ENCODE measurements at places on chromosomes 1 and 21.

DNA sequence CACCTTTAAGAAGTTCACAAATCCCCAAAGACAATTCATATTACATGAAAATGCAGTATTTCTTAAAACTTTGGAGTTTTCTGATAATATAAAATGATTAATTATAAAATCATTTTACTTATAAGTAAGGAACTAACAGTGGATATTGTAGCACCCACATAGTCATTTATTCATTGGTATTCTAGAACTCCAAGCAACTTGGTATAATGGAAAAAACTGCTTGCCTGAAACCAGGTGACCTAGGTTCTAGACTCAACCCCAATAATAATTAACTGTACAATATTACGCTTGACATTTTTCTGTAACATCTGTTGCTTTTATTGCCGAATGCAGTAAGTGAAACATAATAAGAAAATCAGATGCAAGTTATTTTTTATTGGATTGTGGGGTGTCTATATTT is 2.4 kb downstream of the PLA2G4A start:
- no peak for DNase-seq

DNA sequence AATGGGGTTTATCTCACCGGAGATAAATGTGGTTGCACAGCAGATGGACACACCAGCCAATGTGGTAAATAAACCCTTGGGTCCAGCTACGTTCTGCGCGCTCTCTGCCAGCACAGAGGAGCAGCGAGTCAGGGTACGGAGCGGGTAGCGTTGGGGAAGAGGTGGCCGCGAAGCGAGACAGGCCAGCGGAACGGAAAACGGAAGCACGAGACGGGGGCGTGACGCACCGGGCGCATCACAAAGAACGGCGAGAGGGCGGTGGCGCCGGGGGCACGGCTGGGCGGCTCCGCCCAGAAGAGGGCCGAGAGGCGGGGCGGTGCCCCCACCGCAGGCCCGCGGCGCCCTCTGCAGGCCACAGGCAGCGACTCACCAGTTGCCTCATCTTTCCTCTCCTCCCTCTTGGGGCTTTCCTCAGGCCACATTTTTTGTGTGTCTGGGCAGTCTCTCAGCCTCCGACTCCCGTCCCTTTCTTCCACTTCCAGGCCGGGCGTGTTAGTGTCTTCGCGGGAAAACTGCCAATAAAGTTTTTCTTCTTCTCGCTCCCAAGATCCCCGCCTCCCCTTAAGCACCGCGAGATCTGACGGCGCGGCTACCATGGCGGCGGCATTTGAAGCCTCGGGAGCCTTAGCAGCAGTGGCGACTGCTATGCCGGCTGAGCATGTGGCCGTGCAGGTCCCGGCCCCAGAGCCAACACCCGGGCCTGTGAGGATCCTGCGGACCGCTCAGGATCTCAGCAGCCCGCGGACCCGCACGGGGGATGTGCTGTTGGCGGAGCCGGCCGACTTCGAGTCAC is at the start of gene DDX20:
DDX20 (plus strand) TSS at position 571 of the 793 bp plus-strand sequence; CDS start at position 595, 24 bp downstream.
- peak; percentile 95 for DNase-seq

GRCh38 chr1:25924454-25924853 is 18.2 kb upstream of the STMN1 start:
- DNase-seq, result no peak

DNA sequence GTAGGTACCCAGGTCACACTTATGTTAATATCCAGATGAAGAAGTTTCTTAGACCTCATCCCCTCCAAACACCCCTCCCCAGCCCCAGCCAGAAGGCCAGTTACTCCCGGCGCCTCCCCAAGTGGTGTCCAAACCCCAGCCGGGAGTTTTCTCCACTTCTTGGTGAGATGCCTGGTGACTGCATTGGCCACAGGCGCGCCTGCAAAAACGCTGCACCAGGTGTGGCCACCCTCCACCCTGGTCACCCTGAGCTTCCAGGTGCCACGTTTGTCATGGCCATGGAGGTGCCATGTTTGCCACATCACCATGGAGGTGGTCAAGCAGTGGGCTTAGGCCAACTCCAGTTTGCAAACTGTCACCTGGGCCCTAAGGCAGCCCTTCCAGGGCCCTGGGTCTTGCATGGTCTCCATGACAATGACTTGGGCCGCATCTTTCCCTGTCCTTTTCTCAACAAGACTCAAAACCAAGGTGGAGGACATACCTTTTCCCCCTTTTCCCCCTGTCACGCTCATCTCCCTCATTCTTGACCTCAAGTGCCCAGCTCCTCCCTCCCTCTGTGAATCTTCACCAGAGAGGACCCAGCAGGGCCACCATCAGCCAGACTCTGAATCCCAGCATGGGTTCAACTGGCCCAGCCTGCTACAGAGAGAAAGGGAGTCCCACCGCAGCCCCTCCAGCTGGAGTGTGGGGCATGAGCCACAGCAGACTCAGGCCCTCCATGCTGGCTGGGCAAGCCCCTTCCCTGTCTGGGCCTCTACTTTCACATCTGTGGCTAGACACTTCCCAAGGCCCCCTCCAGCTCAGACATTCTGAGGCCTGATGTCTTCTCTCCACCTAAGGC is 125.9 kb upstream of the ZBTB40 start:
- no peak for DNase-seq

DNA sequence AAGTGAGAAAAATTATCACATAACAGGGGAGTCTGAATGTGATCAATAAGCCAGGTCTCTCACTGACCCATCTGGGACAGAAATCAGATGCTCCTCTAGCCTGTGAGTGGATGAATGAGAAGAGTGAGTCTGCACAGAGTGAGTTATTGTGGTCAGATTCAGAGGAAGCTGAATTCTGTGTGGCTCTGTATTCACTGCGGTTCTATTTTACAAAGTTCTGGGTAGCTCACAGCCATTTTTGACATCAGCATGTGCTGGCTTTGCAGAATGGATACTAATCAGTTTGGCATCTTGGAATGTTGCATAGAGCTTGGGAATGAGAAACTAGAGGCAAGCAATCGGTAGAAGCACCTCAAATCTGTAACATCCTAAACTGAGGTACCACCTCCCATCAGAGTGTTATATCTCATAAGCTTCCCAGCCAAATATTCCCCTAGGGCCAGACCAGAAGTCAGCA is 3.8 kb downstream of the COLGALT2 start:
- no peak for DNase-seq

GRCh38 chr1:214427871-214428277 is 123.5 kb downstream of the PTPN14 start:
- no peak for DNase-seq

- peak; percentile 50 for DNase-seq
These were observed at the start of gene ASAP3 for GRCh38 chr1:23483321-23484252. TSS of gene ASAP3 (minus strand) at chr1:23484179. CDS start at chr1:23484133, 46 bp downstream.

DNA sequence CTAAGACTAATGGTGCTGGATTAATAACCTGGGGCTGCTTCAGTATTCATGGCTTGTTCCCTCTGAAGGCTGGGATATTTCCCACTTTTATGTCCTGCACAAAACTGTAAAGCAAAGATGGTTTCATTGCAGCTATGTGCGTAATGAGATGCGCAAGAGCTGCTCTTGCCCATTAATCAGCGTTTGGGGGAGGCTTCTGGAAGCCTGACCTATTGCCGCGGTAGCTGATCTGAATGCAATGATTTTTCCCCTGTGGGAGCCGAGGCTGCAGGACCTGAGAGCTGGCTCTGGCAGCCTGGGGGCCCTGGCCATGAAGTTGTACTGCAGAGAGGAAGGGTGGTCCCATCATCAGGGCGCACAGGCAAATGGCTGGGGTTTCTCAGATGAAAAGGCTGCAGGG is 239.8 kb downstream of the CAMTA1 start:
- DNase-seq, result no peak

DNA sequence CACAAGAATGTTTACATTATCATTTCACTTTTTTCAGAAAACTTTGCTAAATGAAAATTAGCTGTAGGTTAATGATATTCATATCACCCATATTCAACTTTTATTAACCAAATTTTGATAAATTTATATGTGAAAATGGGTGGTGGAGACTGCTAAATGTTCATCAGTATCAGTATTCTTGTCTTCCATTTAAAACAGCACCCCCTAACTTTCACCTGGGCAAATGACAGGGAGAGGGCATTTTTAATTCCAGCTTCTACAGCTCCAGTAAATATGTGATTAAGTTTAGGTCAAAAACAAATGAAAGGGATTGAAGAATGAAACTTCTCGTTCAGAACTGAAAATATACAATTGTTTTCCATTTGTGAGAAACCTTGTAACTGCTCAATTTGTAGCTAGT is 722.2 kb downstream of the KCNT2 start:
- DNase-seq, result no peak

GRCh38 chr21:15355066-15355465 is 290.3 kb upstream of the NRIP1 start:
- DNase-seq, result no peak

DNA sequence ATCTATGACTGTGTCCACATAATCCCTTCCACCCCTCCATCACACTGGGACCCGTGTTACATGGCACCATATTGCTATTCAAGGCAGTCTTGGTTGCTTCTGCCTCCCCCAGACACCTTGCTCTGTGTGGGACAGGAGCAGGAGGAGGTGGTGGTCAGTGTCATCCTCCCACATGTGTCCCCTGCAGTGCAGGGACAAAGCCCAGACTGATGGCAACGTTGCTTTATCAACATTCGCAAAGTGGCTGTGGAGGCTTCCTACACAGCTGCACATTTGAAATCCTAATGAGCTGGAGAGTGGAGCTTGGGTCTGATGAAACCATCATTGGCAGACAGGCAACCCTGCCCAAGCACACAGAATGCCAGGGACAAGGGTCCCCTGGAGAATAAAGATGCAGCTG is 26.2 kb downstream of the TRIM67 start:
- DNase-seq, result no peak

- no peak for DNase-seq
These were observed 98.3 kb downstream of the CD58 start for GRCh38 chr1:116472431-116472961.

DNA sequence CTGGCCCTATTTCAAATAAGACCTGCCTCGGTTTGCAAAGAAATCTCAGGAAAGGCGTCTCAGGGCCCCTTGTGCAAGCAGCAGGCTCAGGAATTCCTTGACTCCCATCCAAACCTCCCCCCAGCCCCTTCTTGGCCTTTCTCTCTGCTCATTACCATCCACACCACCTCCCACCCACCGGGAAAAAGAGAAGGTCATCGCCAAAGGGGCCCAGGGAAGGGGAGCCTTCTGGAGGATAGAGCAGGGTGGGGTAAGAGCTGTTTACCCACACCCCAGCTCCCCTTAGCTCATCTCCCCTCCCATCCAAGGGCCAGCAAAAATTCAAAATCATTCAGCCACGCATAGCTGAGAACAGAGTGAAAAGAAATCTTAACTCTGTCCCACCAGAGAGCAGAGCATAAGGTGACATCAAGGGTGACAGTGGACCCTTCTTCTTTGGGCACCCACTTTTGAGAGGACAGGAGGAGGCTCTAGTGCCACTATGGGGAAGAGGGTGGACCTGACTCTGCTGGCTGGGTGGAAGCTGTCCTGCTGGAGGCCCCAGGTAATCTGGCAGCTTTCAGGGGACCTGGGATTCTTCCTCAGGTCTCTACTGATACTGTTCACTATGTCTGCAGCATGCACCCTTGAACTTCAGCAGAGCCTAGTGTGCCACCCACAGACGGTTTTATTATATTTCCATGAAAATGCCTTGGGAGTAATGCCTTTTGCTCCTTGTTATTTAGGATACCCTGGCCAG is 3.9 kb upstream of the WNT2B start:
- DNase-seq, result no peak

DNA sequence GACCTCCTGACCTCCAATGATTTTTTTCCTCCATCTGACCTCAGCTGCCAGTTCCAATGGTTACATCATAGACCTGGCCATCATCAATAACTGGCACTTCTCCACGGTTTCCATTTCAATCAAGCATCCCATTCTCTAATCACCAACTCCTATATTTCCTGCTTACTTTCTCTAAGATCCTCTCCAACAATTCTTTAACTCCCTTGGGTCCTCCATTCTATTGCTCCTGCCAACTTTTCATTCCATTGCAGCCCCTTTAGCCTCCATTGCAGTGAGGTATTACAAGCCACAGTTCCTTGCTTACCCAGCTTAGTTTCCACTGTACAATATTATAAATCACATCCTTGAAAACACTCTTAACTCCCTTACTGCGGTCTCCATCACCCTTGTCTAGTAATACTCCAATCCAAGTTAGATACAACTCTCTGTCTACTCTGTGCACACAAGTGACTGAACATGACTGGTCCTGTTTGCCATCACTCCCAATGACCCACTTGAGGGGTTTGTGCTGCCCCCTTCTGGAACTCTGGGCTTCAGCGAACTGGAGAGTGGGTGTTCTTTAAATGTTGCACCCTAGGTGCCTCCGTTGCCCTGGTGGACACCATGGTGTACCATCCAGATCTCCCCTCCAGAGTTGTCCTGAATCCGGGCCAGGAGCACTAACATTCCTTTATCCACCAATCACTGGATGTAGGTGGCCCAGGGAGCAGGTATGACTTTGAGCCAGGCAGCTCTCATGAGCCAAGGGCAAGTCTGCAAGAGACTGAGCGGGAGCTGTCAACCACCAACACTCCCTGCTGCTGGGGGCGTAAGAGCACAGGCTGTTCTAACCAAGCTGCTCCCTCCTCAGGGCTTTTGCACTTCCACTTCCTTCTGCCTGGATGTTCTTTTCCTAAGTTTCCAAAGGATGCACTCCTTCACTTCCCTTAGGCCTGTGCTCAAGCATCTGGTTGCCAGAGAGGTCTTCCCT is 3.7 kb upstream of the FNDC7 start:
- no peak for DNase-seq

- DNase-seq, result no peak
These were observed 1.6 kb downstream of the KRTAP10-2 start for GRCh38 chr21:44549525-44550211.

DNA sequence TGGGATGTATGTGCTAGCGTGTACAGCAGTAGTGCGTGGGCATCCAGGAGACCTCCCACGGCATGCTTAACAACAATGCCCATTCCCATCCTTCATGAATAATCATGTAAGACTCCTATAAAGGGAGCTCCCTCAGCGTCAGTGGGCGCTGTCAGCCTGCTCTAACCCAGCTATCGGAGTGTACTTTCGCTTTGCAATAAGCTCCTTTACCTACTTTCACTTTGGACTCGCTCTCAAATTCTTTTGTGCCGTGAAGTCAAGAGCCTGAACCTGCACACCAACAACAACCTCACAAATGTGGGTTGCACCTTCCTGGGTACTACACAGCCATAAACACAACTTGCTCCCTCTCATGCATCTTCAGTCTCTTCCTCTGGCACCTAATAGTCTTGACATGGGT is 114.8 kb upstream of the PAXBP1 start:
- DNase-seq, result no peak

GRCh38 chr1:31427322-31427721 is 14.3 kb downstream of the SERINC2 start:
- DNase-seq, result no peak

DNA sequence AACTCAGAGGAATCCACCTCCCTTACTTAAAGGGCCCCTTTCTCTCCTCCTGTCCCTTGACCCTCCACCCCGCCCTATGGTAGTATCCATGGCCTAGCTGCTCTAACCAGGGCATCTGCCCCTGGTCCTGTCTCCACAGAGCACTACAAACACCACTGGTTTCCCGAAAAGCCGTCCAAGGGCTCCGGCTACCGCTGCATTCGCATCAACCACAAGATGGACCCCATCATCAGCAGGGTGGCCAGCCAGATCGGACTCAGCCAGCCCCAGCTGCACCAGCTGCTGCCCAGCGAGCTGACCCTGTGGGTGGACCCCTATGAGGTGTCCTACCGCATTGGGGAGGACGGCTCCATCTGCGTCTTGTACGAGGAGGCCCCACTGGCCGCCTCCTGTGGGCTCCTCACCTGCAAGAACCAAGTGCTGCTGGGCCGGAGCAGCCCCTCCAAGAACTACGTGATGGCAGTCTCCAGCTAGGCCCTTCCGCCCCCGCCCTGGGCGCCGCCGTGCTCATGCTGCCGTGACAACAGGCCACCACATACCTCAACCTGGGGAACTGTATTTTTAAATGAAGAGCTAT is 1.7 kb downstream of the BTG2 start:
- no peak for DNase-seq

- no peak for DNase-seq
These were observed 862 bp upstream of the ID3 start for GRCh38 chr1:23559985-23560741.
